Lower lobe of right lung (tissue), 2 donors: ENCODE measurements at places on chromosomes 1 and 21. TPM values are rescaled to one million over a fixed set of nuclear protein-coding genes. Genes with fewer than 3 reads are reported as not detected.
A peak's percentile ranks its signal among the peaks of the same experiment; 100 is the strongest.

The SYF2 gene
- 44.6 TPM for total RNA-seq

The SPRR3 gene
- total RNA-seq = not detected

The SSU72 gene
- 123 TPM for total RNA-seq

- no peaks in the 10 kb centered on the region for H3K27me3 ChIP-seq
- no peak for DNase-seq
- H3K27ac ChIP-seq = peak overlapping the region; percentile 96
- peaks cover 34% of the 10 kb centered on the region for H3K4me1 ChIP-seq
- H3K36me3 ChIP-seq = no peaks in the 10 kb centered on the region
- H3K4me3 ChIP-seq = peak overlapping the region; percentile 83
Observed at GRCh38 chr1:93848350-93848883, 30.6 kb downstream of the DNTTIP2 start.

GRCh38 chr1:26626994-26627393 lies 68.8 kb upstream of the ARID1A start:
- DNase-seq = no peak
- H3K4me3 ChIP-seq = no peak overlapping the region
- peaks cover 8% of the 10 kb centered on the region for H3K4me1 ChIP-seq

DNA sequence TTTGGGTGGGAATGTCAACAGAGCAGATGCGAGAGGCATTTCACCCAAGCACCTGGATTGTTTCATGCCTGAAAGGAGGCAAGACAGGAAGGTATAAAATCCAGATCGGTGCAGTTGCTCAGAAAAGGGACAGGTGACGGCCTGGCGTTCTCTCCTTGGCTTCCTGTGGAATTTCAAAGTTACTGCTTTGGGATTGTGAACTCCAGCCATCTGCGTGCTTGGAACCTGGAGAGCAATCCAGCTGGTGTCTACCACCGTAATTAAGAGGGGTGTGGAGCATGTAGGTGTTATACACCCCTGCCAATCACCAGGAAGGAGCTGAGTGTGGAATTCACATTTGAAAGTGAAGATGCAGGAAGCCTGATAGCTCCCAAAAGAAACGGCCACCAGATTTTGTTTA lies 286.1 kb downstream of the KIF26B start:
- no peak overlapping the region for H3K4me3 ChIP-seq
- no peak overlapping the region for H3K27ac ChIP-seq
- no peaks in the 10 kb centered on the region for H3K27me3 ChIP-seq

- H3K36me3 ChIP-seq = no peaks in the 10 kb centered on the region
- no peak overlapping the region for H3K27ac ChIP-seq
- no peak for DNase-seq
Observed at GRCh38 chr1:17610713-17611112, 71.2 kb downstream of the ARHGEF10L start.

DNA sequence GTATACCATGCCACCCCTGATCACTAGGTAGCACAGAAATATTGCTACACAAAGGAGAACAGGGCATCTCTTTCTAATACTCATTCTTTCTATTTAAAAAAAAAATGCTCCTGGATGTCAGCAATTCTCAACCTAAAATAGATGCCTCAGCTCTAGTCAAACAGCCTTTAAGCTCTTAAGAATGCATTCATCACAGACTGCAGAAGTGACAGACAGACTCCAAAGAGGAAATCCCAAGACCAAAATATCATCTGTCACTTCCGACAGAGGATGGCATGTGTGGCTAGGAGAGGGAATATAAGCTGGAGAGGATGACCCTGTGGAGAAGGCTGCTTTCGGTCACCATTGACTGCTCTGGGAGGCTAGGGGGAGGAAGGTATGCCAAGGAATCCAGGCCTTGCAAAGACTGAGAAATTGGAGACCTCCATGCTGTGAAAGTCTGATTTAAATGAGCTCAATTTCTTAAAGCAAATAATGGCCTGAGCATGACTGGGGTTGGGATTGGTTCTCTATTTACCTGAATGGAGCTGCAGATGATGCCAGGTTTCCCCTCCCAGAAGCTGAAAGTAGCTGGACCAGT lies 277.4 kb downstream of the BRINP2 start:
- H3K4me1 ChIP-seq = no peaks in the 10 kb centered on the region
- no peaks in the 10 kb centered on the region for H3K36me3 ChIP-seq
- H3K27ac ChIP-seq = no peak overlapping the region
- H3K4me3 ChIP-seq = no peak overlapping the region
- no peak for DNase-seq

GRCh38 chr1:43315963-43316737 lies 15.4 kb downstream of the TIE1 start:
- H3K4me1 ChIP-seq = no peaks in the 10 kb centered on the region
- H3K4me3 ChIP-seq = no peak overlapping the region
- peaks cover 16% of the 10 kb centered on the region for H3K36me3 ChIP-seq
- DNase-seq = no peak
- no peak overlapping the region for H3K27ac ChIP-seq
- H3K27me3 ChIP-seq = no peaks in the 10 kb centered on the region

DNA sequence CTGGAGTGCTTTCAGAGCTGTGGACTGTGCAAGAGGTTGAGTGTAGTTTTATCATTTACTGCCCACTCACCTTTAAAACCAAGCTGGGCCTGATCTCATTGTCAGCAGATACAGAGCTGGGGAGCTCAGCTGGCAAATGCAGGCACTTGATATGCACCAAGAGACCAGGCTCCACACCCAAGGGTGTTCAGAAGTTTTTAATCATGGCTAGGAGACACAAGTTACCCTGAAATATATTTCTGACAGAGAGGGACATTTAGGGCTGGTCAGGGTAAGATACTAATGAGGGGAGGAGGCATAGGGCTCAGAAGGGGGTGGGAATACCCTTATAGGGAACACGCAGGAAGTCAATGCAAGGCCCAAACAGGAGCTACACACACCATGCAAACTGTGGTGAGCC lies 153.7 kb downstream of the ELAVL4 start:
- H3K27ac ChIP-seq = no peak overlapping the region
- H3K27me3 ChIP-seq = no peaks in the 10 kb centered on the region
- H3K4me1 ChIP-seq = peaks cover 14% of the 10 kb centered on the region
- DNase-seq = no peak
- H3K4me3 ChIP-seq = no peak overlapping the region

DNA sequence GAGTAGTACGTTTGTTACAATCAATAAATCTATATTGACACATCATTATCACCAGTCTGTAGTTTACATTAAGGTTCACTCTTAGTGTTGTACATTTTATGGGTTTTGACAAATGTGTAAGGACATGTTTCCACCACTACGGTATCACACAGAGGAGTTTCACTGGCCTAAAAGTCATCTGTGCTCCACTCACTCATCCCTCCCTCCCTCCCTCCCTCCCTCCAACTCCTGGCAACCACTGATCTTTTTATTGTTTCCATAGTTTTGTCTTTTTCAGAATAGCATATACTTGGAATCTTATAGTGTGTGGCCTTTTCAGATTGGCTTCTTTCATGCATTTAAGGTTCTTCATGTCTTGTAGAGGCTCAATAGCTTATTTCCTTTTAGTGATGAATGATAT lies 44.1 kb upstream of the RHOU start:
- DNase-seq = no peak
- H3K4me1 ChIP-seq = no peaks in the 10 kb centered on the region
- no peak overlapping the region for H3K27ac ChIP-seq

DNA sequence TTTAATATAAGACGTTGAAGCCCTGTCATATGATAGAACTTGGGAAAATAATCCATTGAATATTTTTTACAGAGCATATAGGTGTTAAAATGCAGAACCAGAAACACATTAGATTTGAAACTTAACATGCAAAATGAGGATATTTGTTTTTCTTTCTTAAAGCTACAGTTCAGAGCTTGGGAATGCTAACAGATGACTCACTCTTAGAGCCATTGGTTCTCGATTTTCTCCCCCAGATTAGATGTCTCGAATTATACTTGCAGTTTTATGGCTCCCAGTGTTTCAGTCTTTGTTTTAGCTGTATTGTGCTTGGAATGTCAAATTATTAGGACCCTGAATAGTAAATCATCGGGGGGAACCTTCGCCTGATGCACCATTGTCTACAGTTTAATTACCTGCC lies 575.7 kb upstream of the ZP4 start:
- no peaks in the 10 kb centered on the region for H3K27me3 ChIP-seq
- no peaks in the 10 kb centered on the region for H3K36me3 ChIP-seq
- no peak for DNase-seq
- H3K4me3 ChIP-seq = no peak overlapping the region

- H3K4me1 ChIP-seq = no peaks in the 10 kb centered on the region
- DNase-seq = no peak
- H3K4me3 ChIP-seq = no peak overlapping the region
- H3K27ac ChIP-seq = no peak overlapping the region
Observed at GRCh38 chr1:172155766-172156165, 264.7 kb upstream of the C1orf105 start.
